A673 (cell line): ENCODE measurements at places on chromosomes 11 and 22.

DNA sequence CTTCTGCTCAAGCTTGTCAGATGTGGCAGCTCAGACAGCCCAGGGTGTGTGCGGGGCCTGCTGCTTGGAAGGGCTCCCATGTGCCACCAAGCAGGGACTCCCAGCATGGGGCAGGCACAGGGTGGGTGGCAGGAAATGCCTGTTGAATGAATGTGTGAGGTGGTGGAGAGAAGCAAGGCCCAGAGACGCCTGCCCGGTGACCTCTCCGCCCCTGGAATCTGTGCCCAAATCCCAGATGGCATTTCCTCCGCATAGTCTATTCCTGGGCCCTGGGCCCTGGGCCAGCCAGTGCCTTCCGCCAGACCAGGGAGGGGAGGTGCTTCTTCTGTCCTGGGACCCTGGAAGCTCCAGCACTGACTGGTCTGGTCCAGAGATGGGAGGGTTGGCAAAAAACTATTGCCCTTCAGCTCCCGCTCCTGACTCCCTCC, 3.7 kb downstream of the CST6 start:
- DNase-seq, result peak; percentile 87

- DNase-seq, result no peak
Observed at GRCh38 chr11:69270941-69271340, 23.0 kb upstream of the MYEOV start.

GRCh38 chr11:61141601-61142028, 19.6 kb downstream of the VPS37C start:
- DNase-seq, result no peak

DNA sequence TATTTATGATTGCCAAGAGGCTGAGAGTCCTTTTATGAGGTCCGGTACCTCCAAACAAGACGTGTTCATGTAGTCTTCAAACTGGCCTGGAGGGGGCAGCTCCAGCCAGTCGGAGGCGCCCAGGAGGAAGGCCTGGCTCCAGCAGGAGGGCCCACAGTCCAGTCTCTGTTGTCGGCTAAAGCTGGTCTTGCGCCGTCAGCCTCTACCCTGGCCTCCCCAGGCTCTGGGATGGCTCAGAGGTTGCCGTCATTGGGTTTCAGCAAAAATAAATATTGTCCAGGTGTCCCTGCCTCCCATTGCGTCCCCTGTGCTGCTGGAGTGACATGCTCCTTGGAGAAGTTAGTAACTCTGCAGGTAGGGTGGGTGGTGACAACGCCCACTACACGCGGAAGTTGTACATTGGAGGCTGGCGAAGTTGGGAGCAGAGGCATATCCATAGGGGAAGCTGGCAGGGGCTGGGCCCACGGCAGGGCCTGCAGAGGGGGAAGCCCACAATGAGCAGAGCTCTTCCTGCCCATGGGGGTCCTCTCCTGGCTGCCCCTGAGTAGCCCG, 1.0 kb upstream of the SLC25A1 start:
- DNase-seq, result peak; percentile 81

- peak; percentile 78 for DNase-seq
Observed at GRCh38 chr11:75639762-75640181, 29.1 kb downstream of the MAP6 start.

DNA sequence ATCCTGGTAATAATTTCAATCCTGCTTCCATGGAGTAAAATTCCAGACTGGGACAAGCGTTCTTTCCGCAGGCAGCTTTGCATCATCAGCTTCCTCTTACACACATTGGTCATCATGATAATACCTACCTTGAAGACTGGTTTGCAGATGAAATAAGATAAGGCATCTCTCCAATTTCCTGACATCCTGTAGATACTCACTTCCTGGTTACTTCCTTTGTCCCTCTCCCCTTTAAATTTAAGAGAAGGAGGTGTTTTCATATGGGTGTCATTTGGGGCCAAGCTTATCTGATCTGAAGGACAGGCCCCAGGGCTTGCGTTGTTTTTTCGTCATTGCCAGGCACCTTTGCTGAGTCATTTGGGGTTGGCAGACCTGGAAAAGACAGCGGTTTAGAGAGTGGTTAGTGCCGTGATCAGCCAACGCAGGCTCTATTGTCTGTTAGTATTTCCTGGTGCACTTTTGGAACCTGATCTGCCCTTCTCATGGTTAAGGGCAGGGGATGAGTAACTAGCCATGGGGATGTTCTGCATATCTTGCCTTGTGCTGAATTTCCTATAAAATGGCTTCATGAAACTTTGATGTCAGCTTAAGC, 24.1 kb downstream of the GRAMD1B start:
- no peak for DNase-seq

DNA sequence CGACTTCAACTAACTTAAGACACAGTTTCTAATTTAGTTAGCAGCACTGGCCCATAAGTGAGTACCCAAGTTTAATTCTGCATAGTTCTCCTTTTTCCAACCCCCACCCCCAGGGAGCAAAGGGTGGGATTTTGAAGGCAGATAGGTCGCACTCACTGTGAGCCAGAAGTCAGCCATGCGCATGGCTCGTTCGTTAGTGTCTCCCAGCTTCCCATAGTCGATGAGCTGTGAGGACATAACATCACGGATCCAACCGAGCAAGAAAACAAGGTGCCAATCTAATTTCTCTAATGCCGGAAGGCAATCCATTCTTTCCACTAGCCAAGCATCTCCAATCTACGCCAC, 577 bp downstream of the MRPL17 start:
- DNase-seq, result peak; percentile 10

DNA sequence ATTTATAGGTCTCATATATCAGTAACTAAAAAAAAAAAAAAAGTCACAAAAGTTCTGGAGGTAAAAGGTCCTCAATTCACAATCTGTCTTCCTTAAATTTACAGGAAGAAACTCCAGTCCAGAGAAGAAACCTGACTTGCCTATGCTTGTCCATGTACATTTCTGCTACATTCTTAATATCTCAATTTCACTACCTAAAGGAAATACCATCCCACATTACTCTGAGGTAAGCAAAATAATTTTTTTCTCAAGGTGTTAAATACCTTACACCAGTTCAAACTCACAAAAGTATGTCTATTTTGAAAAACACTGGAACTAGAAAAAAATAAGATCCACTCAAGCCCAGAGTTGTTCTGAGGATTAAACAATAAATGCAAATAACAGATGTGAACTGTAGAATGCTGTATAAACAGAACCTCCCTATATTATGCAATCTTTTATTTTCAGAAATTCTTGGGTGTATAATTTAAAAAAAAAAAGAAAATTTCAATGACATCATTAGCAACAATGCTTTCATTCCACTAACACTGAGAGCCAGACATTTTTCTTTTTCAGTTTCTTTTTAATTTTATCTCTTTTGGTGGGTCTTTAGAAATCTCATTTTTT, 49.9 kb upstream of the GDPD4 start:
- DNase-seq, result no peak

DNA sequence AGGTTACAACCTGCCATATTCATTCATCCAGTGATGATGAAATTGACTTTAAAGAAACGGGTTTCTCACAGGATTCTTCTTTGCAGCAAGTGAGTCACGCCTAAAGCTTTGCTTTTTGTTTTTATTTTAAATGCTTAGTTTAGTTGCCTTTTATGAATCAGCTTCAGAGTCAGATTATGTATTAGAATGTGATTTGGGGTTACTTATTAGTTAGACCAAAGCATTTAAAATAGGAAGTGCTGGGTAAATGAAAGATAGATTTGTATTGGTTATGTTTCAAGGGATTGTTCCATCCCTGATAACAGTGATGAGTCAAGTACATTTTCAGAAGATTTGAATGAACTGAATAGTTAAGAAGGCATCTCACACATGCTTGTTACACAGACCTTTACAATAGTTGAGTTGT, 101.3 kb upstream of the GAL start:
- no peak for DNase-seq

DNA sequence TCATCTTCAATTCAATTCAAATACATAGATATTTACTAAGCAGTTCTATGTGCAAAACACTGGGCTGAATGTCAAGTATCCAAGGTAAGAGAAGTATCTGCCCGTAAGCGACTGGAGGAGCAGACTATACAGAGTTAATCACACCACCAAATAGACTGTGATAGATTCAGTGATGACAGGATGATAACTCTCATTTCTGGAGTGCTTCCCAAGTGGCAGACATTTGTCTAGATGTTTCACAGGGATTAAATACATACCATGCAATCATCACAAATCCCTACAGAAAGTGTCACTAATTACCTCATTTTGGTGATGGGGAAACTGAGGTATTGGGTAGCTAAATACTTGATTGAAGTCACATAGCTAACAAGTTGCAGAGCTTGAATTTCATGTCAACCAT, 508.7 kb upstream of the TENM4 start:
- no peak for DNase-seq

GRCh38 chr11:2776351-2777061, 76.7 kb upstream of the KCNQ1OT1 start:
- no peak for DNase-seq

DNA sequence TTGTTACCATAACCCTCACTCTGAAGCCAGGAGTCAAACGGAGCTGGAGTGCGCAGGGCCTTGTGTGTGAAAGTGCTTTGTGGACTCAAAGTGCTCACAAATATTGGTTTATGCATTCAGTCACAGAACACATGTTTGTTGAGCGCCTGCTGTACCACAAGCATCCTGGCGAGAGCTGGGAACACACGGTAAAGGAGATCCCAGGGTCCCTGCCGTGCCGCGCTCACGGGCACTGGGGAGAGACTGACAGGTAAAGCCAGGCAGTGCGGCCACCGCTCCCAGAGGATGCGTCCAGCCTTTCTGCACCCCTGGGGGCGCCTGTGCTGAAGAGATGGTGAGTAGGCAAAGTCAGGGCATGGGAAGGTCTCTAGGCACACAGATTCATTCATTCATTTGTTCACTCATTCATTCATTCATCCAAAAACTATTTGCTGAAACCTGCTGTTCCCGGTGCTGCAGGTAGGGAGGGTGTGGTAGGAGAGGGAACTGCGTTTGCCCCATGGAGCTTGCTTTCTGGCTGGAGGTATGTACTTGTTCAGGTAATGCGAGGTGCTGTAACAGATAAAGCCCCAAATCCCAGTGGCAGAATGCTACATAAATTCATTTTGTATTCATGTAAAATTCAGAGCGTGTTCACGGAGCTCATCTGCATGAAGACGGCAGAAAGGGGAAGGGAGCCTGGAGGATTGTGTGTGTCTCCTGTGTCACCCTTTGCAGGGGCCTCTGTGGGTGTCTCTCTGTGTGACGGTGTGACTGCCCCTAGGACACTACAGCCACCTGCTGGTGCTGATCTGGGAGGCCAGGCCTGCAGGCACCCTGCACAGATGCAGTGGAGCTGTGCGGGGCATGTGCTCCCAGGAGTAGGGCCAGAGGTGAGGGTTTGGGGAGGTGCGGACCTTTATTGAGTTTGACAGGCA, 167.0 kb upstream of the B3GAT1 start:
- DNase-seq, result no peak

DNA sequence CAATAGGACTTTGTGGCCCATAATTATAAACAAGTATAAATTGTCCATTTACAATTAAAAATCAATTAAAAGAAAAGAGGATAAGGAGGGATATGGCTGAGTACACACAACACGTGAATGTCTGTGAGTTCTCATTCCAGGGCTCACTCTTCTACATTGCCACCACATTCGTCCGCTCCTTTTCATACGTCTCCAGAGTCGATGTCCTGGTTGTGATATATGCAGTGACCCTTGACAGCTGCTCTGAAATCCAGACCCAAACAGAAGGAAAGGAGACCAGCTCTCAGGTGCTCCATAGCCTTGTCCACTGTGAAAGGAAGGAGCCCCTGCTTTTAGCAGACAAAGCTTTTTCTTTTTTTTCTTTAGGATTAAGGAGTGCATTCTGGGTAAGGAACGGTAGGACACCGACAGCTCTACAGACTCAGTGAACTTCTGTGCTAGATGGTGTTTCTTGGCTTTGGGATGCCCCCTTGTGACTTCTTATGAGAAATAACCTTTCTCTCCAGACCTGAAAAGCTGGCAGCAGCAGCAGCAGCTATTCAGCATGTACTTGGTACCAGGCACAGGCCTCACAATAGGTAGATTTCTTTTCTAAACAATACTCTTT, 19.7 kb upstream of the DNAJB13 start:
- peak; percentile 90 for DNase-seq

GRCh38 chr11:7657306-7658025, 15.8 kb downstream of the CYB5R2 start:
- peak; percentile 59 for DNase-seq

GRCh38 chr11:88536616-88537265, 199.2 kb upstream of the CTSC start:
- DNase-seq, result no peak

DNA sequence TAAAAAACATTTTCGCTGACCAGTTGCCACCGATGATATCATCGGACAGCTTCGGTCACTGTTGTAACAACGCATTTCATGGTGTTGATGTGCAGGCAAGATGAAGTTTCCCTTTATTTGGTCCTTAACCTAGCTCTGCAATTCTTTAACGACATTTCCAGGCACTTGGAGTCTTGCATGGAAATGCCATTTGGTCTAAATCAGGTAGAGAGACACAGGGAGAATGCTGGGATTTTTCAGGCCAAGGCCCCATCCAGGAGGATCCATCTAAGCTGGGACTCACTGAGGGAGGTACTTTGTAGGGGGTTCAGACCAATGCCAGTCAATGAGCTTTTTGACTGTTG, 121.5 kb upstream of the RCN1 start:
- no peak for DNase-seq

DNA sequence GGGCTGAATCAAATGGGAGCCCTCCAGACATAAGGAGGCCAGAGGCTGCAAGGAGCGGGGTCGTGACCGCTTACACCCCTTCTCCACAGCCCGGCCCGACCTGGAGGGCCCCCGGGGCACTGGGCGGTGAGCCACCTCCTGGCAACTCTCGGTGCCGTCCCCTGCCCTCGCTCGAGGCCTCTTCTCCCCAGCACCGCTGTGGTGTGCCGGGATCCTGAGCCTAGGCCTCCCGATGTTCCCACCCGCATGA, 432 bp upstream of the GP1BB start:
- no peak for DNase-seq

GRCh38 chr22:45357490-45357889, 47.8 kb downstream of the FAM118A start:
- DNase-seq, result no peak

GRCh38 chr11:122727101-122727929, 71.8 kb downstream of the UBASH3B start:
- peak; percentile 51 for DNase-seq

- DNase-seq, result no peak
Observed at GRCh38 chr11:128565881-128566280, 21.5 kb downstream of the ETS1 start.
